Activated naive CD4-positive, alpha-beta T cell treated with anti-CD3 and anti-CD28 coated beads for 36 hours (primary cell): ENCODE measurements at places on chromosomes 16 and 17.

GRCh38 chr17:63930951-63931575 is 1.1 kb downstream of the CD79B start:
- DNase-seq = peak; percentile 68

DNA sequence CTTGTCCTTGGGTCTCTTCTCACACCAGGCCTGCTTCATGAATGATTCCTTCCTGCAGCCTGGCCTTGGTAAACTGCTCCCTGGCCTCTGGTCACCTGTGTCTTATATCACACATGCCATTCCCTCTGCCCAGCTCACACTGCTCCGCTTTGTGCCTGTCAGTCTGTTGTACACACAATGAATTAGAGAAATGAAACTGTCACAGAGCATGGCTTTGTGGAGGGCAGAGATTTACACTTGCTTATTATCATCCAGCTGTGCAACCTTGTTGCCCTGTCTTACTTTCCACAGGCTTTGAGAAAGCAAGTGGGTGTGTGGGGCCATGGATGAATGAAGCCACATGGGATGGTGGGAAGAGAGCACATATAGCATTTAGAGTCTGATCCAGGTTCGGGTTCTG is 22.4 kb downstream of the ALDH3A2 start:
- DNase-seq = no peak

- no peak for DNase-seq
Observed at GRCh38 chr17:47643116-47643515, 6.6 kb upstream of the KPNB1 start.

GRCh38 chr17:8189711-8190477 is at the start of gene BORCS6:
BORCS6 (minus strand) TSS chr17:8190180; CDS start chr17:8190140, 40 bp downstream.
- peak; percentile 98 for DNase-seq

- DNase-seq = peak; percentile 5
Observed at GRCh38 chr17:53032861-53033271, 789.9 kb upstream of the KIF2B start.

- peak; percentile 40 for DNase-seq
Observed at GRCh38 chr17:9402590-9403199, 172.9 kb downstream of the STX8 start.

DNA sequence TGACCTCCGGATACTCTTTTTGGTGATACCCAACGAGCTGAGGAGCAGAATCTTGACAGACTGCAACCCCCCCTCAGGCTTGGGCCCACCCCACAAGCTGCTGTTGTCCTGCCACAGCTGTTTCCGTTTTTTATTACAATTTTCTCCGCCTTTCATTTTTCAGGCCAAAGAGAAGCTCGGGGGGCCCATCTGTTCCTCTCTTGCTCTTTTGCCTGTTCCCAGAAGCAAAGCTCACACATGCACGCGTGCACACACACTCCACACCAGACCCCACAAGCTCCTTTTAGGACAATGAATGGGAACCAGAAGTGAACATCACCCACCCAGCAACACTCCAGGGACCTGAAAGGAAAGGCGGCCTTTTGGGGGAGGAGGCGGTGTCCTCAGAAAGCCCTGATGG is 16.3 kb downstream of the SOX9 start:
- DNase-seq = no peak

DNA sequence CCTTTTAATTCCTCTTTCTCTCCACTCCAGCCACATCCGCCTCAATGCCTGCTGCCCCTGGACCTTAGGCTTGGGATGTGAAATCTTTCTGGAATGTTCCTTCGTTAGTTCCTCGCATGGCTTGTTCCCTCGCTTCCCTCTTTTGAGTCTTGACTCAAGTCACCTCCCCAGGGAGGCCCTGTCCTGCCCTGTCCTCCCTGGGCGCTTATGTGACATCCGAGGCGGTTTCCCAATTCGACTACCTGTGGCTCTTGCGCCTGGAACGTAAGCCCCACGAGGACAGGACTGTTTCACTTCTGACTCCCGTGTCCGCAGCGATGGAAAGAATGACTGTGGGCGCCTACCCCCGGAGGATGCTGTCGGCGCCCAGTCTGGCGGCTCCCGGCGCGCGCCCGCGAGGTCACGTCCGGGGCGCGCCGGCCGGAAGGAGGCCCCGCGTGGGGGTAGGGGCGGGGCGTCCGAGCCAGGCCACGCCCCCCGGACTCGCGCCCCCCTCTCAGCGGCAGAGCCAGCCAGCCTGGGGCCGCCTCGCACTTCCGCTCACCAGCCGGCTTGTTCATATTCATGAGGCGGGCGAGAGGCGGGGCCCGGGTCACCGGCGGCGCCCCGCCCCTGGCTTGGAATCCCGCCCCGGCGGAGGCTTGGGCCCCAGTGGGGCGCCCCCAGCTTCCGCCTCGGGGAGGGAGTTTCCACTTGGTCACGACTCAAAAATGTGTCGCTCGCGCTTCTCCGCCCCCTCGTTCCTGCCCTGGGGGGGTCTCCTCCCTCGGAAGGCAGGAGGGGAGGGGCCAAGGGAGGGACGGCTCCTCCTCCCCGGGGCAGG is 8.4 kb upstream of the GLIS2 start:
- peak; percentile 95 for DNase-seq

DNA sequence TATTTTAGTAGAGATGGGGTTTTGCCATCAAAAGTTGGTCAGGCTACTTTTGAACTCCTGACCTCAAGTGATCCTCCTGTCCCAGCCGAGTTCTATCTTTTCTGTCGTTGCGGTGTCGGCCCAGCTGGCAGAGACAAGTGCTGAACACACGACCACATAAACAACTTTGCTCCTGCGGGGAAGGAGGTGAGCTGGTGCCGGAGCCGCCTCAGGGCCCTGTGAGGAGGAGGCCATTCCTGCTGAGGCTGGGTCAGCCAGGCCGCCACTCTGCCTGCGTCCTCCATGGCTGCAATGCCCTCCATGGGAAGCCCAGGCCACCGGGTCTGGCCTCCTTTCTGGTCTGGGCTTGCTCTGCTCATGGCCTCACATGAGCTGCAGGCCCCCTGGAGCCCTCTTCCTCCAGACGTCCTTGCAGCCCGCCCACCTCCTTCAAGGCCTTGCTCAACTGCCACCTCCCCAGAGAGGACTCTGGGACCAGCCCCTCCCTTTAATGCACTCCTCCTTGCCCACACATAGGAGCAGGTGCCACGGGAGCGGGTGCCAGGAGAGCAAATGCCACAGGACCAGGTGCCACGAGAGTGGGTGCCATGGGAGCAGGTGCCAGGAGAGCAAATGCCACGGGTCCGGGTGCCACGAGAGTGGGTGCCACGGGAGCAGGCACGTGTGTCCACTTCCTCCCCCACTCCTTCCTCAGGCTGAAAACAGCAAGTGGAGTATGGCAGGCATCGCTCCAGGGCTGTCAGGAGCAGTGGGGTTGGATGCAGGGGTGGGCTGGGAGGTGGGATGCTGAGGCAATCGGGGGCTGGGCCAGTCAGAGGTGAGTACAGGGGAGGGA is 28.4 kb upstream of the CBFA2T3 start:
- no peak for DNase-seq

GRCh38 chr16:56324406-56324805 is 100.9 kb downstream of the AMFR start:
- no peak for DNase-seq

- peak; percentile 65 for DNase-seq
Observed at GRCh38 chr16:75064403-75065148, 52.0 kb downstream of the LDHD start.

- no peak for DNase-seq
Observed at GRCh38 chr17:1488826-1489270, 3.6 kb downstream of the MYO1C start.

- no peak for DNase-seq
Observed at GRCh38 chr17:35799942-35800341, 4.5 kb upstream of the MMP28 start.

GRCh38 chr17:64503341-64503740 is 2.7 kb downstream of the DDX5 start:
- no peak for DNase-seq
